ENCODE measurements at places on chromosomes 6 and 20. TPM values are rescaled to one million over a fixed set of nuclear protein-coding genes. Genes with fewer than 3 reads are reported as not detected.

Gene ZBTB9
- total RNA-seq, result 9.5 TPM

Gene ADRM1
- 63.9 TPM for total RNA-seq

Gene TUBB2A
- total RNA-seq, result 18.3 TPM

Gene RBM24
- 1.2 TPM for total RNA-seq

Gene TGM2
- total RNA-seq, result 362 TPM

Gene KCNK16
- not detected for total RNA-seq

Gene UTRN
- 275 TPM for total RNA-seq

DNA sequence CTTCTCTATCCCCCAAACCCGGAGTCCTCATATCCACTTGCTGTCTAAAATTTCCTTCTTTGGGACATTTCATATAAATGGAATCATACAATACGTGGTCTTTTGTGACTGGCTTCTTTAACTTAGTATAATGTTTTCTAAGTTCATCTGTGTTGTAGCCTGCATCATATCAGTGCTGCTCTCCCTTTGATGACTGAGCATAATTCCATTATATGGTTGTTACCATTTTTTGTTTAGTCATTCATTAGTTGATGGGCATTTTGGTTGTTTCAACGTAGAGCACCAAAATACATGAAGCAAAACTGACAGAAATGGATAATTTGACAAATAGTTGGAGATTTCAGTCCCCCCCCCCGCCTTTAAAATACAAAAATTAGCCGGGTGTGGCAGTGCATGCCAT is 71.5 kb downstream of the ZFAND3 start:
- no peak for DNase-seq

GRCh38 chr6:161459008-161459615 is 185.3 kb upstream of the AGPAT4 start:
- no peak for DNase-seq

DNA sequence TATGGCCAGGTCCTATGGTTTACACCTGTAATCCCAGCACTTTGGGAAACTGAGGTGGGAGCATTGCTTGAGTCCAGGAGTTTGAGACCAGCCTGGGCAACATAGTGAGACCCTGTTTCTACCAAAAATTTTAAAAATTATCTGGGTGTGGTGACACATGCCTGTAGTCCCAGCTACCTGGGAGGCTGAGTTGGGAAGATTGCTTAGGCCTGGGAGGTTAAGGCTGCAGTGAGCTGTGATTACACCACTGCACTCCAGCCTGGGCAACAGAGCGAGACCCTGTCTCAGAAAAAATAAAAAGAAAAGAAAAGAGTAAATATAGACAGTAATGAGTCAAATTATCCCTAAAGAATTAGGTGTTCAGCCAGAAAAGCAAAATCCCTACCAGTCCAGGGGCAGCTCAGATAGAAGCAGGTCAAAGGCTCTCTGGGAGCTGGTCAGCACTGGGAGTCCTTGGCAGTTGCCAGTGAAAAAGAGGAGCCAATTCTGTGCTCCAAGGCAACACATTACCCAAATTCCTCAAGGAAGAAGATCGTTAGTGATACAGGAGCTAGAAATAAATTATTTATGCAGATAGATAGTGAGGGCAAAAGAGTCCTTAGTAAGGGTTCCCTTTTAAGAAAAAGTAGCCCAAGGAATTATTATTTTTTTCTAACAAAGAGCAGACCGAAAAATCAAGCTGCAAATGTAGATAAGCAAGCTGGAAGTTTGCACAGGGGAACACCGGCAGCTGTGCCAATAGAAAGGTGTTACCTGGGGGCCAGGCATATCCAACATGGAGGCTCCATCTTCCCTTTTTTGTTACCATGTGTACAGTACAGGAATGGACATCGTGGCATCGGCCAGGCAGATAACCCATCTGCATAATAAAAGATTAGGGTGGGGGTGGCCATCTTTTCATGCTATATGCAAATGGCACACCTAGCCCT is 31.4 kb upstream of the SEC63 start:
- no peak for DNase-seq

DNA sequence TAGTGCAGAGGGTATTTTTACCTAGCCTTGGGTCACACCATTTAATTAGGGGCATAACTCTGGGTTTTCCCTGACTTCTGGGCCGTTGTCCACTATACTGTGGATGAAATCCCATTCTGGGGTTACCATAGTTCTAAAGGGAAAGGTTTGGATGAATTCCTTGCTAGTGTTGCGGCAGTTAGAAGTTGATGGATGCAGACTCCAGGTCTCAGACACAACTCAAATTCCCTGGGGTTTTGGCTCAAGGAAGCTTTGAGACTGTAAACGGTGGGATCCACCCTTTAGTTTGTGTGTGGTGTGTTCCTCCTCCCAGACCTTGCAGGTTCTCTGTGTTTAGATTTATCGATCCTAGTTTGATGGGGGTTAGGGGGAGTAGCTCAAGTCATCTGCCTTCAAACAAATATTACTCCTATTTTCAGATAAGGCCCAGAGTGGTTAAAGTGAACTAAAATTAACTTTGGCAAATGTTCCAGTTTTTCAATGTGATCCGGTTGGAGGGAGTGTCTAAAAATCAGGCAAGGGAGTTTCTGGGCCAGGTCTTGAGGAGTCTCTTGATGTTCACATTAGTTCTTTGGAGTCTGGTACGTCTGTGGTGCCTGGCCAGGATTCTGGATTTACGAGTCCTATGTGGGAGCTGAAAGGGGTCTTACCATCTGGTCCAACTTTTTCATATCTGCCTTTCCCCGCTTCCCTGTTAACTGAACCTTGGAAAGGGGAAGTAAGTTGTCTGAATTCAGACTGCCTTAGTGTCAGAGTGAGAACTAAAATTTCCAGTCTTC is 1.5 kb downstream of the RALY start:
- DNase-seq, result no peak

DNA sequence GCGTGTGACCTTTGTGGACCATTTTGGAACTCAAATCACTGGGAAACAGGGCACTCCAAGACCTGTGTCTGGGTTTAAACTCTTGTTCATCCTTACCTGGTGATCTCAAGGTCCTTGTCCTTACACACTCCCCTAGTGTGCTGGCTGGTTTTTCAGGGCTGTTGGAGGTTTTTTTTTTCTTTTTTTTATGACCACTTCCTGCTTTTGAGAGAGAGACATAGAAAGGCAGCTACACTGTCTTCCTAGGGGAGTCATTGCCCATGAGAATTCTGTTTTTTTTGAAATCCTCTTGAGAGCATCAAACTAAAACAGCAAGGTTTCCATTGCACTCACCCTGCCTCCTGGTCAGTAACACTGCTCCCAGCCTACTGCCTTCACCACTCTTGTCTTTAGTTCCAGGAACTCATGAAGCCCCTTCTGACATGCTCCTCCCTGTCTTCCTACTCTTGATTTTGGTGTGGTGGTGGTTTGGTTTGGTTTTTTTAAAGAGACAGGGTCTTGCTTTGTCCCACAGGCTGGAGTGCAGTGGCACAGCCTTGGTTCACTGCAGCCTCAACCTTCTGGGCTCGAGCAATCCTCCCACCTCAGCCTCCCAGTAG is 28.6 kb downstream of the PRPH2 start:
- DNase-seq, result no peak

DNA sequence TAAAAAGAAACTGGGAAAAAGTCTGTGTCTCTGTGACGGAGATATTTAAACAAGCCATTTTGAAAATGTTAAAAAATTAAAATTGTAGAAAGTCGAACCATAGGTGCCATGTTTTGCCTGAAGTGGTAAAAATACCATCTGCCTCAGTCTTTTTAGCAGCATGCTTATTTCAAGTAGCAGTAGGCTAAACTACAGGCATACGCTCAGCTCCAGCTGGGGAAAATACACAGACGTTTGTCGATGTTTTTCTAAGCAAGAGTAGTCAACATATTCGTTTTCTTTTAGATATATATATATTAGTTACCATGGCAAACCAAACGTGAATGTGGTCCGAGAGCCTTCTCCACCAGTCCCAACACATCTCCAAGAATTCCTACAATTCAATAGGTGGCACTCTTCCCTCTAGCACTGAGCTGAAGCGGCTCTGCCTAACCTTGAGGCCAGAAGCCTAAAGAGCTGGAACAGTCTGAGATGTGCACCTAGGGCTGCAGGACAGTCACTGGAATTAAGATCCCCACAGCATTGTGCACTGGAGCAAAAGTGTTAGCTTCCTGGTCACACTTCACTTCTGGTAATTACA is 70.2 kb upstream of the BEND3 start:
- no peak for DNase-seq

DNA sequence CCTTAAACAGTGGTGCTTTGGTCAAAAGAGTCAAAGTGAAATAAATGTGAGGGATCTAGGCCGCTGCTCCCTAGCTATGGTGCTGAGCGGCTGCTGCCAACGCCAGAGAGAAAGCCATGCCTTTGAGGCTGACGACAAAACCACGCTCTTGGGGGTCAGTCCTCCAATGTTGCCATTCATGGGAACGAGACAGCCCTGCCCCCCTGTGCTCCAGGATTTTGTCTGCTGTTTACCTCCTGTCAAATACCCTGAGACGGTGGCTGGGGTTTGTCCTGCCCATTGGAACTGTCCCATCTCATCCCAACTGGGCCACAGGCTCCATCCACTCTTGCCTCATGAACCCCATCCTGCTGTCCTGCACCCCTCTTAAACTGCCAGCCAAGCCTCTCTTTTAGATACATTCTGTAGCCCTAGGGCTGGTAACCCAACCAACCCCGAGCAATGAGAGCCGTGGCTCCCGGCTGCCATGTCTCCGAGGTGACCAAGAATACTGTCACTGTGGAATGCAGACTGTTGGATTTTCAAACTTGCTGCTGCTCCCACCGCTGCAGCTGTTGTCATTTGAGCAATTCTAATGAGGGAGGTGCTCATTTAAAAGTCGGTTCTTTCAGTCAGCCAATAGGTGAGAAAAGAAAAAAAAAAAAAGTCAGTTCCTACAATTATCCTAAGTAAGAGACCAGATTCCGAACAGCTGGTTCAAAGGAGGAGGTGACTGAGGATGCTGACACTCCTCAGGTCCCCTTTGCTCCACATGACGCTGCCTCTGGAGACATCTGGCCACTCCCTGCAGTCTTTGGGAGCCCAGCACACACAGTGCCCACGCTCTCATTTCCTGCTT is 73.1 kb upstream of the QKI start:
- no peak for DNase-seq

- DNase-seq, result peak; percentile 71
Observed at GRCh38 chr6:89117211-89118108, at the start of gene SRSF12. SRSF12 (minus strand) TSS chr6:89118071; CDS start chr6:89117887, 184 bp downstream.

Measured in lower lobe of right lung (tissue), 2 donors.